ENCODE measurements at places on chromosomes 2 and 18.

DNA sequence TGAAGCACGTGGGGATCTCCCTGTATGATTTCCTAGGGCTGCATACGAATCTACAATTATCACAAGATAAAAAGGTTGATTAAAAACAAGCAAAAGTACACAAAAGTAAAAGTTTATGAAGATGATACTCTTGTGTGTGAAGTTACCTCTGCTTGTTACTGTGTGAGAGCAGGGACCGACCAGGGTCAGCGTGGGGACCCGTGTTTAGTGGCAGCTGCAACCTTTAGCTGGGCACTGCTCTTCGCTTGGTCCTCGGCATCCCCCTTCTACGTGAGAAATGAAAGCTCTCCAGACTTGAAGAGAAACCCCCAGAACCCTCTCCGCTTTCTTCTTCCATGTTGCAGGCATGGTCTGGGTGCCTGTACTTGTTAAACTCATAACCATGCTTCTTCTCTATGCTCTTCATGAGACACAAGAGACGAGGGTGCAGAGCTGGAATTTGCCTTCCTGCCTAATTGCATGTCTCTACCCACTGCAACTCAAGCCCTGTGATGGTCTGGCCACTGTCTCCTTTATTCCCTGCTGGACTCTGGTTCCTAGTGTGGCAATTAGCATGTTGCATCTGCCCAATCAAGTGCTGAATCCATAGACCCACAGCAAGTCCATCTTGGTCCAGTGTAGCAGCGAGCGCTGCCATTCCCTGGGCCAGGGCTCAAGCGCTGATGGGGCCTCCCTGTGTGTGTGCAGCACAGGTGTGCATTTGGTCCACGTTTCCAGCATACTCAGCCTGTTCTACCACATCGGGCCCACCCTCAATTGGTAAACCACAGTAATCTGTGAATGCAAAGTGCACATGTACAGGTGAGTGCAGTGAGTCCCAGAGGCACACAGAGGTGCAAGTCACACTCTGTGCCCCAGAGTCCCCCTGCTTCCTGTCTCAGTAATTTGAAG lies 88.5 kb downstream of the TWIST2 start:
- no peak for DNase-seq

DNA sequence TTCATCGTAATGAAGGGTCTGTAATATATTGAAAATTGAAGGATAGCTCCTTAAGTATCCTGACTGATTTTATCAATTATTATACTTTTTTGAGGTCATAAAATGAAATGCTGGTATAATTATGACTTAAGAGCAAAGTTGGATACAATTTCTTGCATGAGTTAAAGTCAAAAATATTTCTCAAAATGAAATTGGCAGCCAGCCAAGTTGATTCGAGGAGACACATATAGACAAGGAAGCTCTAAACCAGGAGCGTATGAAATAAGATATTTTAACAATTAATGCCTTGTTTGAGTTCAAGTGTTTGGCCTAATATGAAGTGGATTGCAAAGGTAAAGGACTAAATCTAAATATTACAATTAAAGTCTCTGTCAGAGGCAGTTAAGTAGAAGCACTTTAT lies 260.4 kb upstream of the DSEL start:
- no peak for DNase-seq

DNA sequence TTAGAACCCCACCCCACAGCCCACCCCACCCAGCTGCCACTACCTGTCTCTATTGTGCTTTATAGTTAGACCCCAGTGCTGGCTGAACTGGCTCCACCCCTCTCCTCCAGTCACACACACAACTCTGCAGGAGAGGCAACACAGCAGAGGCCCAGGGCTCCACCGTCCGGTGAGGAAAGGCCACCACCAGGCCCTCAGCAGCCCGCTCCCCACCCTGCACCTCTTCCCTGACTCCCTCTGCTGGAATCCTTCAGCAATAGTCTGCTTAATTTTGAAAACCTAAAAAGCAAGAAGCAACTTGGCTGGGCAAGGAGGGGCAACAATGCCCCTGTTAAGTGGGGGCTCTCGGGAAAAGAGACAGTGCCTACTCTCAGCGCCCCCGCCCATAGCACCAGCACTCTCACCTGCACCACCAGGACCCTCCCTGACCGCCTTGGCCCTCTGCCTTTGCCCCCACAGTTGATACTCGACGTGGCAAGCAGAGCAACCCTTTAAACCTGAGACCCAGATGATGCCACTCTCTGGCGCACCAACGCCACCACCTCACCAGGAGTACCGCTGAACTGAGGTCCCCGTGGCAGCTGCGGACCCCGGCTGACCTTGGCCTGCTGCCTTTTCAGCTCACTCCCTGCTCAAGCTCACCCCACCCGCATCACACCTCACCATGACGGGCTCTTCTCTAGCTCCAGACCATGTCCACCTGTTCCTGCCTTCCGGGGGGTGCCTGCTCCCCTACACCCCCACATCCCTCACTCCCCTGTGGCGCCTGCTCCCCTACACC lies 45.7 kb downstream of the NDUFA10 start:
- DNase-seq = no peak

DNA sequence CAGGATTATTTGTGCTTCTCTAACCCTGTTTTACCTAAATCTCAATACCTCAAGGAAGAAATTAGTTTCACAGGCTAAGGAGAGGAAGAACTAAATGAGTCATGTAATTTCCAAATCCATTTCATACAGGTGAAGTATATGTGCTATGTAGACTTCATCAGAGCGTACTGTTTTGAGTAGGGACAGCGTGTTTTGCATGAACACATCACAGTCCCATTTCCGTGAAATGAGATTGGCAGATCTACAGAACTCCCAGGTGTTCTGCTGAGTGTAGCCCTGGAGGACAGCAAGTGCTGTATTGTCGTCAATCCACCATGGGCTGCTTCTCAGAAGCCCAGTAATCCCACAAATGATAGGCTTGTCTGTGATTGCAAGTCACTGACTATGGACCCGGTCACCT lies 97.7 kb downstream of the XRCC5 start:
- DNase-seq = no peak

DNA sequence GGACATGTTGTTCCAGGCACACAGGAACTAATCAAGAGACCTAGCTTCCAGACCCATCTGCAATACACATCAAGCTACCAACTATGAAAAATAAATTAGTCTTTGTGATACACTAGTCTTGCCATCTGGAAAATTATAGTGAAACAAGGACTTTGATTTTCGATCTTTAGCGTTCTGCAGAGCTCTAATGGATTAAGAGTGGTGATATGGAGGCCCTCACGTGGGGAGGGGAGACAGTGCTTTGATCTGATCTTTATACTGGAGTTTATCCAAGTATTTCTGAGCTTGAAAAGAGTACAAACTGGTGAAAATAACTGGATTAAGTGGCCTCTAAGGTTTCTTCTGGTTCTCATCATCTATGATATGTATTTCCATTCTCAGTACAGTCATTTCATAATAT lies 273.4 kb upstream of the CDH7 start:
- DNase-seq = no peak

GRCh38 chr2:239136762-239137161 lies 264.1 kb downstream of the HDAC4 start:
- no peak for DNase-seq

- no peak for DNase-seq
Measured at GRCh38 chr2:3654531-3655225, 3.3 kb upstream of the ALLC start.

DNA sequence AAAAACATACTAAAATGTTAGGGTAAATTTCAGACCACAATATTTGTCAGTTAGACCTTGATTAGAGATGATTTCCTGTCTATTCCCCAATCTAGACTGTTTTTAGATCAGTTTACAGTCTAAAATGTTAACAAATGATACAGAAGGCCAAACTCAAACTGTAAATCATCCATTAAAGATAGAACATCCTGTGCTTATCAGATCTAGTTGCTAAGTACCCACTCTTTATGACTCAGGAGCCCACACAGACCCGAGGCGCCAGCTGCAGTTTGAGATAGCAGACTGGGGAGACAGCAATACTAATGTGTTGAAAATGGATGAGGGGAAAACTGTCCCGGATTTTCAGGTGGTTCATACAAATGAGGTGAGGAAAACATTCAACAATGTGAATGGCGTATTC lies 113.3 kb downstream of the SCG2 start:
- no peak for DNase-seq

DNA sequence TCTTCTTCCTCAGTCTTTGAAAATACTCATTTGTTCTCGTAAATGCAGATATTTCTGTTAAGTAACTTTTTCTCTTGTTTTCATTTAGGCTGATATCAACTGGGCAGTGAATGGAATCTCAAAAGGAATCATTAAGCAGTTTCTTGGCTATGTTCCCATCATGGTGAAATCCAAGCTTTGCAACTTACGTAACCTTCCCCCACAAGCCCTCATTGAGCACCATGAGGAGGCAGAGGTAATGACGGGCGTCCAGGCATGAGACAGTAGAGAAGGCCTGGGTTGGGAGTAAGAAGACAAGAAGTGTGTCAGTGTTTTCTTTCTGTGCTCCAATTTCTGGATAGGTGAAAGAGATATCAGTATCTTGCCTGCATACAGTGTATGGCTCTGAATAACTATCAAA lies 5.1 kb downstream of the POLR1B start:
- DNase-seq = no peak

DNA sequence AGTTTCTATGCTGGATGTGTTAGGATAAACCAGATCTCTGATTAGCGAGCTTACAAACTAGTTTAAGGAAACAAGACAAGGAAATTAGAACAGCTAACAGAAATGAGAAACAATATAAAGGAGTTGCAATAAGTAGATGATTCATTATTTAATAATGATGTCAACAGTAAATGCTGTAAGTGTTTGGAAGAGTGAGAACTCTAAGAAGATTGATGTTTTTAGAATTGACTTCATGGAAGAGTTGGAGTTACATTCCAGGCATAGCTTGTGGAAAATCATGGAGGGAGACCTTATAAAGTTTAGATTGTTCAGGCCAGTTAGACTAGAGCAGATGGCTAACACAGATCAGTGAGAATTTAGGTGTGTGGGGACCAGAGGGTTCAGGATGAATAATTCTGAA lies 32.6 kb downstream of the PPP1R1C start:
- no peak for DNase-seq

DNA sequence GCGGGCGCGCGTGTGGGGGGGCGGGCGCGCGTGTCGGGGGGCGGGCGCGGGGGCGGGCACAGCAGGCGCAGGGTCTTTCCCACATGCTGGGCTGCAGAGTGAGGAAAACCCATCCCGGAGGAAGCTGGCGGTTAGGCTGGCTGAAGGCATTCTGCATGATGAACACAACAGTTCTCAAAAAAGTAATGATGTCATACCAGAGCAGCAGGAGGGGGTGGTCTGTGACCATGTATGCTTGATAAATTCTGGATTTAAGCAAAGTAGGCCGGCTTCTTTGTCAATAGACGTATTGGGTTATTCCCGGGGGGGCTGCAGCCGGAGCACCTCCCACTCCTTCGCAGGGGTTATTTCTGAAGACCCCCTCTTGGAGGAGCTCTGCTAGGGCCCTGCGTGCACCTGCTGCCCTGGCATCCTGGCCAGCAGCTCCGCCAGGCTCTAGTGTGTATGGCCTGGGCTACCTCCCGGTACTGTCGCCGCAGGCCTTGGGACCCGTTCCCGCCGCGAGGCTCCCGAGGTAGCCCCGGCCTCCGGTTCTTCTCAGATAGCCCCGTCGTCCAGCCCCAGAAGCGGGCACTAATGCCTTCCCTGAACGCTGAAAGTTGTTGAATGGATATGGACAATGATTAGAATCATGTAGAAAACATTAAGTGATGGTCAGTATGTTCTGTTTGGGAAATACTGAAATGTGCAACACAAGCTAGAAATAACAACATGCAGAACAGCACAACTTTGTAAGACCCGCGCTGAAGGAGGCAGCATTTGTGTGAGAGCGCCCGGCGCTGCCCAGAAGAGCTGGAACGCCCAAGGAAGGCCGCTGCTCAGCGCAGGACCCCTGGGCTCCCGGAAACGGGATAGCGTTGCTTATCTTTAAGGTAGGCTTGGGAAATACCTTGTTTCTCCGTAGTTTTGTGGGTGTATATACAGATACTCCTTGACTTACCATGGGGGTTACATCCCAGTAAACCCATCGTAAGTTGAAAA lies 101.4 kb upstream of the RAB6C start:
- DNase-seq = no peak

GRCh38 chr18:35713545-35713944 lies 132.0 kb downstream of the GALNT1 start:
- DNase-seq = no peak

DNA sequence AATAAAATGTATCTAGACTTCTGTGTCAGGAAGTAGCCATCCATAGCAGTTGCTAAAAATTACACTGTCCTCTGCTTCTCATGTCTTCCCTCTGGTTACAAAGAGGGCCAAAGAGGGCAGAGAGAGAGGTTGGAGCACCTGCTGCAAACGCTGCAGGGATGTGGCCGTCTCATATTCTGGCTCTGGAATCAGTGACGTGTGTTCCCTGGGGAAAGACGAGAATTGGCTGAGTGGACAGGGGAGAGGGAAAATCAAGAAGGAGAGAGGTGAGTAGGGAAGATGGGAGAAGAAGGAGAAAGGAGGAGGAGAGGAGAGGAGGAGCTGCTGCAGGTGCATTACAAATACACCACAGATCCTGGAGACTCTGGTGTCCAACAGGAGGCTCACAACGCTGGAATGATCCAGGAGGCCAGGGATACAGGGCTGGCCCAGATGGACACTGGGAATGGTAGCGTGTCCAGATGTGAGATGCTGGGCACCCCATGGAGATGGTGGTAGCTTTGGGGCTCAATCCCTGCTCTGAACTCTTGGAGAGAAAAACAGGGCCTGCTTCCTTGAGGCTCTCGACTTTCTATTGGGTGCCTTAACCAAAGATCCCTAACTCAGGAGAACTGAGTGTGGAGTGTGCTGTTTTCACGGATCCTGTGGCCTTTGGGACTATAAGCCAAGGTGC lies 118.4 kb upstream of the PXDN start:
- no peak for DNase-seq

DNA sequence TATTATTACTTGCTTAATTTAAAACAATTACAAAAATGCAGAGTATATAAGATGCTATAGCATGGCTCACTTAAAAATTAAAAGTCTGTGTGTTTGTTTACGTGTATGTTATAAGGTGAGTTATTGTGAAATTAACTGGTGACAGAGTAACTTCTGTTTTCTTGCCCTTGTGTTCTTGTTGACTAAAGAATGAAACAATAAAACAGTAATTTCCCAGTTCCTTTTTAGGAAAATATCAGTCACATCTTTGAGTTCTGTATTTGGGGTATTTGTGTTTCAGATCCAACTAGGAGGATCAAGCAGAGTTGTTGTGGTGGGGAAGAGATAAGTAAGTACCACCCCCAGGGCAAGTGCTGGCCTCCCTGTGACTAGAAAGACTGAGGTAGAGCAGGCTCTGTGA lies 143.6 kb downstream of the CCDC148 start:
- DNase-seq = no peak

GRCh38 chr2:161223139-161223732 lies 63.0 kb downstream of the TANK start:
- DNase-seq = no peak

All from activated CD4-positive, alpha-beta T cell treated with anti-CD3 and anti-CD28 coated beads for 1 hour (primary cell).